Mucosa of gallbladder (tissue), 1 donor: ENCODE measurements at places on chromosomes 7 and 10. TPM values are rescaled to one million over a fixed set of nuclear protein-coding genes. Genes with fewer than 3 reads are reported as not detected.

GRCh38 chr10:105413997-105414396 is 772.9 kb downstream of the SORCS3 start:
- no peak for DNase-seq

GRCh38 chr10:72690071-72690755 is 1.7 kb upstream of the MCU start:
- DNase-seq, result no peak

DNA sequence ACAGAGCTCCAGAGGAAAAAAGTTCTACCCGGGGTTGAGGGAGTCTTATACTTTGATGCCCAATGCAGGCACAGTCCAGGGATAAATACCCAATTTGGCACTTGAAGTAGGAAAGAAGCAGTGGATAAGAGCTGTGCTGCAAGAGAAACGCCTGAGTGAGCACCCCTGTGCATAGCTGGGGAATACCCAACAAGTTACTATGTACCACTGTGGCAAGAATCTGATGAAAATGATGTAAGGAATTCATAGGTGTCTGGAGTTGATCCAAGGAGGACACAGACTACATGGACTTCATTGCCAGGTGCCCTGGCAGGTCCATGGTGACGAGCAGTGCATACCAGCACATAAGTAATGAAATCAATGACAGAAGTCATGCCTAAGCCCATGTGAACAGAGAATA is 183.7 kb upstream of the FEZF1 start:
- no peak for DNase-seq

DNA sequence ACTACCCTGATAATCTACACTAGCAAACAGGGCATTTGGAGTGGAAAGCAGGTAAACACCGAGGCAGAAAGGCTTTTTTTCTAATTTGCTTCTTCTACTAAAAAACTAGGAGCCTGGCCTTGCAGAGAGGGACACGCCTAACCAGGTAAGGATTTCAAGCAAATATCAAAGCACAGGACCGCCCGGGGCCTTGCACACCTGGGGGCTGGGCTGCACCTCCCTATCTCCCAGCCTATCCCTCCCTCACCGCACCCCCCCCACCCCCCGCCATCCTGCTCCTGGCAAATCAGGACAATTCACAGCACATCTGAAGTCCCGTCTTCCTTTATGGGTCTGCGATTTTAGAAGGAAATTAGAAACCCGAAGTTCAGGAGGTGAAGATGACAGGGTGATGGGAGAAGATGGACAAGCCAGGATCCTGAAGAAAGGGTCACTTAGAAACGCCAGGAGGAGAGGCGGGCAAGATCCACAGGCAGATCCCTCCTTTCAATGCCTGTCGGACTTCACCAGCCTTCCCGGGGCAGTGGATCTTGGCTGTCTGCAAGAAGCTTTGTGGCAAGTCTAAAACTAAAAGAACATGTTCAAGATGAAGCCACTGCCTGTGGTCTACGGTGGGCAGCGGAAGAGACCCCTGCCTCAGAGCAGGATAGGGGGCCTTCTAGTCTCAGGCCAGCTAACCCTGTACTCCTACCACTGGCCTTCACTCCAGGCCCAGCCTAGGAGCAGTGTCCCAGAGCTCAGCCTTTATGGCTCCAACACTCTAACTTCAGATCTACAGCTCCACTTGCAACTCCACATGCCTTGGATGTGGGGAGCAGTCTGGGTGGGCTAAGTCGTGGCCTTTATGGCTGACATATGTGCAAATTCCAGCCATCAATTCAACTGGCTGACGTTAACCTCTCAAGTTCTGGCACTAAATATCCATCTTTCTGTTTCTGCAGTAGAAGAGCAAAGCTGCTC is 43.9 kb downstream of the TNS3 start:
- DNase-seq, result no peak

DNA sequence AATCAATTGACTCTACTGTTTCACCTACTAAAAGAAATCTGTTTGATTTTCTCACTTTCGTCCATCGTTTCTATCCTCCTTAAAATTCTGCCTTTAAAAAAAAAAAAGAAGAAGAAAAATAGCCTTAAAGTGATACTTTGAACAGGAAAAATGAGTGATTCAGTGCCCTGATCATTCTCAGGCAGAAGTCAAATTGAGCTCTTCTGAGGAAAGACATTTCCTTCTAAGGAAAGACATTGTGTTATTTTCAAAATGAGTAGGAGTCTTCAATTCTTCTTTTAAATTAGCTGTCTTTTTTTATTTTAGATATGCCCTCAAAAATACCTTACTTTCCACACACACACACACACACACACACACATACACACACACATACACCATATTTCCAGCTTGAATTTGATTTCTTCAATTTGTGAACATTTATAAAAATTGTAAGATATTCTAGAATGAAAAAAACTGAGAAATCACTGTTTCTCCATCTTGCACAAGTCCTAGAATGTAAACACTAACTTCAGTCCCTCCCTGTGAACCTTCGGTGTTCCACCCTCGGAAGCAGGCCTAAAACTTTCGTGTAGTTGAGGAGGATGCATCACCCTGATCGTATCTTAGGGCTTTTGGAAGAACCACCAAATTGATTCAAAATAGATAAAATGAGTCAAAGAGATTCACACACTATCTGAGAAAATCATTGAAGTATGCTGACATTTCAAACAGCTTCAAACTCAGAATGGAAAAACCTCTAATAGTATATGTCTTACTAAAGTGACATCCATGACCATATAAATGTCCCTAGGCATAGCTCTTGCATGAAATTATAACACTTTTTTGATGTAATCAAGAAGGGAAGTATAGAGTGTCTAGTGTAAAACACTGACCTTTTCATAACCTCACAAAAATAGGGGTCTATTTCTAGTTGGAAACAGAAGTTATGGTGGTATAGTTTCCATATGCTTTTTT is 270.8 kb downstream of the GATA3 start:
- no peak for DNase-seq

- DNase-seq, result no peak
Measured at GRCh38 chr7:150379441-150380379, 580 bp downstream of the ZNF775 start.

- no peak for DNase-seq
Measured at GRCh38 chr7:127892488-127893314, 138.5 kb downstream of the LRRC4 start.

The LDB3 gene
- 4.9 TPM for total RNA-seq
